ENCODE measurements at places on chromosomes 13 and 19.

DNA sequence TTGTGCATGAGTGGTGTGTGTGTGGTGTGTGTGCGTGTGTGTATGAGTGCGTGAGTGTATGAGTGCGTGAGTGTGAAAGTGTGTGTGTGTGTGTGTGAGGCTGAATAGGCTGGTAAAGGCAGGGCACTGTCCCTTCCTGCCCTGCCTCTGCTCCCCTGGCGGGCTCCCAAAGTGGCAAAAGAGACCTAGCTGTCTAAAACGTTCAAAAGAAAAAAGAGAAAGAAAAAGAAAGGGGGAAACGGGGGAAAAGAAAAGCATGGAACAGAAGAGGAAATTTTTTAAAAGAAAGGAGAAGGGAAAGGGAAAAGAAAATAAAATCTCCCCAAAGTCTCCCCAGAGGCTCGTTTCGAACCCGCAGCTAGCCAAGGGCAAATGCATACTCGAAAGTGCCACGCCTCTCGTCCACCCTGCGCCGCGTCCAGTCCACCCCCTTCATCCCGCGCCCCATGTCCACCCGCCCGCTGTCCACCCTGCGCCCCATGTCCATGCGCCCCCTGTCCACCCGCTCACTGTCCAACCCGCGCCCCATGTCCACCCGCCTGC lies 37.0 kb upstream of the FLT1 start:
- peaks cover 21% of the 10 kb centered on the region for H3K4me1 ChIP-seq
- H3K4me3 ChIP-seq, result peak overlapping the region; percentile 53
- H3K36me3 ChIP-seq, result no peaks in the 10 kb centered on the region
- H3K27me3 ChIP-seq, result no peaks in the 10 kb centered on the region

GRCh38 chr19:378706-379105 lies 30.2 kb downstream of the C2CD4C start:
- H3K4me3 ChIP-seq, result no peak overlapping the region
- H3K27ac ChIP-seq, result no peak overlapping the region
- H3K27me3 ChIP-seq, result peaks cover 53% of the 10 kb centered on the region

- no peak overlapping the region for H3K4me3 ChIP-seq
- no peaks in the 10 kb centered on the region for H3K36me3 ChIP-seq
- no peak for DNase-seq
- no peaks in the 10 kb centered on the region for H3K27me3 ChIP-seq
Measured at GRCh38 chr19:2994588-2995131, 17.3 kb downstream of the TLE6 start.

GRCh38 chr13:60398907-60399589 lies 2.0 kb downstream of the TDRD3 start:
- H3K27me3 ChIP-seq, result no peaks in the 10 kb centered on the region
- peak overlapping the region; percentile 58 for H3K4me3 ChIP-seq
- H3K36me3 ChIP-seq, result no peaks in the 10 kb centered on the region
- H3K27ac ChIP-seq, result peak overlapping the region; percentile 71

GRCh38 chr13:29500386-29500785 lies 95.1 kb downstream of the SLC7A1 start:
- peaks cover 70% of the 10 kb centered on the region for H3K27me3 ChIP-seq
- no peak for DNase-seq
- no peak overlapping the region for H3K4me3 ChIP-seq
- H3K27ac ChIP-seq, result no peak overlapping the region

GRCh38 chr13:110131424-110131823 lies 175.5 kb downstream of the COL4A1 start:
- DNase-seq, result no peak
- H3K27ac ChIP-seq, result no peak overlapping the region
- no peaks in the 10 kb centered on the region for H3K4me1 ChIP-seq
- no peaks in the 10 kb centered on the region for H3K36me3 ChIP-seq
- peaks cover 45% of the 10 kb centered on the region for H3K27me3 ChIP-seq

DNA sequence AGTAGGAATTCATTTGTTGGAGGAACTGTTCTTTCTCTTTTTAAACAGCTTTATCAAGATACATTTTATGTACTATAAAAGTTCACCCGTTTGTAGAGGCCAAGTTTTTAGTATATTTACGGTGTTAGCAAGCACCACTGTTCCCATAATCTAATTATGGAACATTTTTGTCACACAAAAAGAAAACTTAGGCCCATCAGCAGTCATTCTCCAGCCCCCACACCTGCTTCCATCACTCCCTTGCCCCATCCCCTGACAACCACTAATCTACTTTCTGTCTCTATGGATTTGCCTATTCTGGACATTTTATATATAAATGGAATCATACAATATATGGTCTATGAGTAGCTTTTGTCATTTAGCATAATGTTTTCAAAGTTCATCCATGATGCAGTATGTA lies 465.0 kb downstream of the DCT start:
- no peak overlapping the region for H3K27ac ChIP-seq
- H3K4me1 ChIP-seq, result no peaks in the 10 kb centered on the region
- no peaks in the 10 kb centered on the region for H3K36me3 ChIP-seq
- H3K4me3 ChIP-seq, result no peak overlapping the region
- no peaks in the 10 kb centered on the region for H3K27me3 ChIP-seq

GRCh38 chr13:73993661-73994060 lies 140.5 kb downstream of the KLF12 start:
- no peaks in the 10 kb centered on the region for H3K27me3 ChIP-seq
- H3K4me1 ChIP-seq, result no peaks in the 10 kb centered on the region
- no peak for DNase-seq
- H3K27ac ChIP-seq, result no peak overlapping the region

DNA sequence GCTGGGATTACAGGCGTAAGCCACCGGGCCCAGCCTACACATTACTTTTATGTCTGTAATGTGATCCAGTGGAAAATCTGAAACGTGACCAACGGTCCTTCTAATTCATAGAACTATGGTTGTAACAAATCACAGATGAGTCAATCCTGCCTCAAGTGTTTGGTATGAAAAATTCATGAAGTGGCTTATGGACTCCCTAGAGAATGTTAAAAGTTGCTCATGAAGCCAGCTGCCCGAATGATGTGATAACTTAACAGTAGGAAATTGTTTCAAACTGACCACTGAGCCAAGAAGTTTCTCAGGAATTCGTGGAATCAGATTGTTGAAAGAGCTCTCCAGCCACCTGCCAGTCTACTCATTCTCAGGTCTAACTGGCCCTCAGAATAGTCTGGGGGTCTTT lies 59.4 kb upstream of the FARP1 start:
- H3K36me3 ChIP-seq, result no peaks in the 10 kb centered on the region
- no peak overlapping the region for H3K27ac ChIP-seq

DNA sequence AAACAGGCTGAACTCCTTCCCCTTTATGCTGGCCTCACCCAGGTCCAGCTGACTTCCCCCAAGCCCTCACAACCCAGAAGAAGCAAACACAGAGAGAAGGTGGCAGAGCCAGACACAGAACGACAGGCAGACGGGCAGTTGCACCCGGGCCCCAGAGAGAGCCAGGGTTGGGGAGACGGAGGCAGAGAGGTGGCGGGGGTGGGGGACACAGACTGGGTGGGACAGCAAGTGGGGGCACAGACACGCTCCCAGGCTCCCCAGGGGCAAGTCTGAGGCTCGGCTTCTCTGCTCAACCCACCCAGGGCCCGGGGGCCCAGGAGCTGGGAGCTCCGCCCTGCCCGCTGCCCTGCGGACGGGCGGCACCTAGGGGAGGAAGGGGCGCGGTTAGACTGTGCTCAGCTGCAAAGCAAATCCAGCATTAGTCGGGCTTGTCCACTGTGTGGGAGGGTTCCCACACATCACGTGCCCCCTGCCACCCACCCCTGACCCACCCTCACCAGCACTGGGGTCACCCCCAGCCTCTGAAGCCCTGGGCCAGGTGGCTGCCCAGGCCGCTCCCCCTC lies 31.3 kb upstream of the ASF1B start:
- no peak overlapping the region for H3K4me3 ChIP-seq
- no peak overlapping the region for H3K27ac ChIP-seq
- no peak for DNase-seq
- H3K36me3 ChIP-seq, result peaks cover 25% of the 10 kb centered on the region

DNA sequence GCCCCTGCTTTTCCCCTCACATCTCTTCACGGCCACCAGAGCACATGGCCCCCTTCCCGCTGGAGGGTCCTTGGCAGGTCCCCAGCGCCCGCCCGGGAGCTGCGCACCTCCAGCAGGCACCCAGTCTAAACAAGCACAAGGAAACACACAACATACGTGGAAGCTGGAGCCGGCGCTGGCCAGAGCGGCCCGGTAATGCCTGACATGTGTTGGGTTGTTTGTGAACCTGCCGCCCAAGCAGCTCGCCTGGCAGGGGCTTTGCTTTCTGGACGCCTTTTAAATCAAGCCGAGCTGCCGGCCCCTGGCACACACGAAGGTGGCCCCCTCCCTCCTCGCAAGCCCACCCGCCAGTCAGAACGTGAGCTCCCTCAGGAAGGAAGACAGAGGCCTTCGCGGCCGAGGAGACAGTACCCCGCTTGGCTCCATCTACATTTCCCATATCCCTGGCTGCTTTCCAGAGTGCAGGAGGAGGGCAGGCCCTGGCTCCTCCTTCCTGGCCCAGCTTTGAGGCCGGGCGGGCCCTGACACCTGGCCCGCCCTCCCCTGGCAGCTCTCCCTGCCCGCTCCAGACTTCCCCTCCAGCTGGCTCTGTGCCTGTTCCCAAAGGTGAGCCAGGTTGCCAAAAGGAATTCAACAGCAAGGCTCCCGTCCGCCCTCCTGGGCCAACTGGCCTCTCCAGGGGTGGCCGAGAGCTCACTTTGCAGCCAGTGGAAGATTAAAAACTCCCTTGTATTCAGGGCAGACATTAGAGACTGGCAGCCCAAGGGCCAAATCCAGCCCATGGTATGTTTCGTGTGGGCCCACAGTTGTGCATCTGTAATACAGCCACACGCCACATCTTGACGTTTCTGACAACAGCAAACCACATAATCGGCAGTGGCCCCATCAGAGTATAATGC lies 28.7 kb downstream of the COMP start:
- no peak for DNase-seq
- no peak overlapping the region for H3K27ac ChIP-seq
- peaks cover 6% of the 10 kb centered on the region for H3K4me1 ChIP-seq
- H3K4me3 ChIP-seq, result no peak overlapping the region
- no peaks in the 10 kb centered on the region for H3K27me3 ChIP-seq

DNA sequence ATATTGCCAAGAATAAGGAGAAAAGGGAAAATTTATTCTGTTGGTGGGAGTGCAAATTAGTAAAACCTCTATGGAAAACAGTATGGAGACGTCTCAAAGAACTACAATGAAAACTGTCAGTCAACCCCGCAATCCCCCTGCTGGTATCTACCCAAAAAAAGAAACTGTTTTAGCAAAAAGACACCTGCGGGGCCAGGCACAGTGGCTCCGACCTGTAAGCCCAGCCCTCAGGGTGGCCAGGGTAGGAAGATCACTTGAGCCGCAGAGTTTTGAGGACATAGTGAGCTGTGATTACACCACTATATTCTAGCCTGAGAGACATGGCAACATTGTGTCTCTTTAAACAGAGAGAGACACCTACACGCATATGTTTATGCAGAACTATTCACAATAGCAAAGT lies 37.5 kb upstream of the SLITRK1 start:
- no peaks in the 10 kb centered on the region for H3K27me3 ChIP-seq
- H3K36me3 ChIP-seq, result no peaks in the 10 kb centered on the region
- H3K4me1 ChIP-seq, result no peaks in the 10 kb centered on the region
- no peak overlapping the region for H3K27ac ChIP-seq
- H3K4me3 ChIP-seq, result no peak overlapping the region

DNA sequence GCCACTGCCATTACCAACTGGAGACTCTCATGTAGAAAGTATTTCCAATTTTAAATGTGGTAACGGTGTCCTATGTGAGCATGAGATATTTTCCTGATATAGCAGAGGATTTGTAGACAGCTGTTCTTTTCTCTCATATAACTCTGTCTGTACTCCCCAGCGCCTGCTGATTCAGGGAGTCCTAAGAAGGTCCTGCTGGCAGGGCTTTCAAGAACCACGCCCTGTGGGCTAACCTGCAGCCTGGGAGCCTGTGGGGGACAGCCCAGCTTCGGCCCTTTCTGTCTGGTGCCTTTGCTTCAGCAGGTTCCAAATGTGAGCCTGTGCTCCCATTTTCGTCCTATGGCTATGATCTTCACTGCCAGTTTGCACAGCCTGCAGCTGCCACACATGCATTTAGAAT lies 316.8 kb downstream of the ATP8A2 start:
- no peak overlapping the region for H3K4me3 ChIP-seq
- no peaks in the 10 kb centered on the region for H3K4me1 ChIP-seq
- no peak for DNase-seq

DNA sequence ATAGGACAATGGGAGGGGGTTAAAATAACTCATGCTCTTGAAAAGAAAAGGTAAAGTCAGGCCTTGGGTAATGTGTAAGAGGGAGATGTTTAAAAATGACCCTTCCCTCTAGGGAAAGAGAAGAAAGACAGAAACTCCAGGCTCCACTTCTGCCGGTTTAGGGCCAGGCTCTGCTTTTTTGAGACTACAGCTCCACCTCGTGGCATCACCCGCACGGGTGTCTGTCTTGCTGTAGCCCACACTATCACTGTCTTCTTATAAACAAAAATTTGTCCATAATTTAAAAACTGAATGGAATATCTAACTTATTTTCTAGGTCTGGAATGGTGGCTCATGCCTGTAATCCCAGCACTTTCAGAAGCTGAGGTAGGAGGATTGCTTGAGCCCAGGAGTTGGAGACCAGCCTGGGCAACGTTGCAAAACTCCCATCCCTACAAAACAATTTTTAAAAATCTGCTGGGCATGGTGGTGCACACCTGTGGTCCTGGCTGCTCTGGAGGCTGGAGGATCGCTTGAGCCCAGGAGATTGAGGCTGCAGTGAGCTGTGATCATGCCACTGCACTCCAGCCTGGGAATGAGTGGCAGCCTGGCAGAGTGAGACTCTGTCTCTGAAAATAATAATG lies 65.1 kb upstream of the GTF3A start:
- H3K4me3 ChIP-seq, result no peak overlapping the region
- no peaks in the 10 kb centered on the region for H3K36me3 ChIP-seq
- no peaks in the 10 kb centered on the region for H3K4me1 ChIP-seq
- no peak overlapping the region for H3K27ac ChIP-seq
- peak; percentile 33 for DNase-seq

DNA sequence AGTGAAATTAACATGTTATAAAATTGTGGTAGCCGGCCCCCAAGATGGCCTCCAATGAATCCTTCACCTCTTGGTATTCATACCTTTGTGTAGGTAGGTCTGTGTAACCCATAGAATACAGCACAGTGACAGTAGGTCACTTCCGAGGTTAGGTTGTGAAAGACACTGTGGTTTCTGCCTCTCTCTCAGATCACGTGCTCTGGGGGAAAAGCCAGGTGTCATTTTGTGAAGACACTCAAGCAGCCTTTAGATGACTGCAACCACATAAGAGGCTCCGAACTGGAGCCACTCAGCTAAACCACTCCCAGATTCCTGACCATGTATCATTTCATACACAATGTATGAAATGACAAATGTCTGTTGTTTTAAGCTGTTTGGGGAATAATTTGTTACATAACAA lies 9.8 kb upstream of the USPL1 start:
- no peak overlapping the region for H3K27ac ChIP-seq
- H3K4me3 ChIP-seq, result no peak overlapping the region
- H3K4me1 ChIP-seq, result peaks cover 2% of the 10 kb centered on the region
- no peaks in the 10 kb centered on the region for H3K36me3 ChIP-seq

- H3K4me1 ChIP-seq, result peaks cover 31% of the 10 kb centered on the region
- H3K36me3 ChIP-seq, result peaks cover 4% of the 10 kb centered on the region
- no peaks in the 10 kb centered on the region for H3K27me3 ChIP-seq
- no peak overlapping the region for H3K4me3 ChIP-seq
- DNase-seq, result no peak
- H3K27ac ChIP-seq, result peak overlapping the region; percentile 19
Measured at GRCh38 chr13:42279080-42279479, 7.1 kb downstream of the AKAP11 start.

All from K562 (cell line).